Upper lobe of left lung (tissue), 6 donors: ENCODE measurements at places on chromosomes 6 and 20.

DNA sequence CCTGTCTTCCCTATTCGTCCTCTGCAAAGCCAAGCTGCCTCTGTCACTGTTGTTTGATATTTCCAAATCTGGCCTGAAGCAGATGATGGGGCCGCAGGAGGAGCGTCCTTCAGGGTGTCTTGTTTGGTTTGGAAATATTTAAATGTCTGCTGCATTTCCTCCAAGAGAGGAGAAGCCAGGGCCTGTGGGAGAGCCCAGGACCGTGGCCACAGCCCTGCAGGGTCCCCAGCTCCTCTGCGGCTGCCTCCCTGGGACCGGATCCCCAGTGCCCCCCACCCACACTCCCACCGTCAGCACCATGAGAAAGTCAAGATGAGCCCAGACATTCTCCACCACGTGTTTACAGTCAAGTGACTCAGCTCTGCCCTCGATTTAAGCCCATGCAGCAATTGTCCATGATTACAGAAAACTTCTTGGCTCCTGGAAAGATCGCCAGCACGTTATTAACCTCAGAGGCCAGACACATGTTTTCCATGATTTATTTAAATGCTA lies 18.2 kb downstream of the FOXF2 start:
- DNase-seq, result no peak

DNA sequence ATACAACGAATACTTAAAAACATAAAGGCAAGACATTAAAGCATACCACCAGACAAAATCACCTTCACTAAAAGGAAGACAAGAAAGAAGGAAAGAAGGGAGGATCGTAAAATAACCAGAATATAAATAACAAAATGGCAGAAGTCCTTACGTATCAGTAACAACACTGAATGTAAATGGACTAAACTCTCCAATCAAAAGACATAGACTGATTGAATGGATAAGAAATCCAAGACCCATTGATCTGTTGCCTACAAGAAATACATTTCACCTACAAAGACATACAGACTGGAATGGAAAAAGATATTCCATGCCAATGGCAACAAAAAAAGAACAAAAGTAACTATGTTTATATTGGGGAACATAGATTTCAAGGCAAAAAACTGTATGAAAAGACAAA lies 74.1 kb downstream of the LMBRD1 start:
- DNase-seq, result no peak

GRCh38 chr6:107786709-107787588 lies 37.2 kb downstream of the SCML4 start:
- DNase-seq, result no peak

- DNase-seq, result peak; percentile 66
Observed at GRCh38 chr6:89413006-89413400, 930 bp upstream of the RRAGD start.

GRCh38 chr6:90100059-90100665 lies 196.5 kb downstream of the BACH2 start:
- DNase-seq, result no peak

DNA sequence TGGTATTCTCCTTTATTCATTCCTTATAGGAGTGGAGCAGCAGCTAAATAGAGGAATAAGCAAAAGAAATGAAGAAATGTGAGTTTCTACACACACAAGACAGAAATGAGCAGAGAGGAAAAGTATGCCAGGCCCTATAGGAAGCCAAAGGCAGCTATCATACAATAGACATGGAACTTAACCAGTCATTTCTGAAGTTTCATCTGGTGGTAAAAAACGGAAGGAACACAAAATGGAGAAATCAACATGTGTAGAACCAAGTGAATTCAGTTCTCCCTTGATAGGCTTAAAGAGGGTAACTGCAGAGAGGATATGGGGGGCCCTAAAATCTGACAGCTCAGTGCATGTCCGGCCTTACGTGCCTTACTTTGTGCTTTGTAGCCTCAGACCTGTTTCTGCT lies 44.6 kb downstream of the TSBP1 start:
- no peak for DNase-seq

- no peak for DNase-seq
Observed at GRCh38 chr6:31850765-31851484, 11.7 kb downstream of the NEU1 start.

DNA sequence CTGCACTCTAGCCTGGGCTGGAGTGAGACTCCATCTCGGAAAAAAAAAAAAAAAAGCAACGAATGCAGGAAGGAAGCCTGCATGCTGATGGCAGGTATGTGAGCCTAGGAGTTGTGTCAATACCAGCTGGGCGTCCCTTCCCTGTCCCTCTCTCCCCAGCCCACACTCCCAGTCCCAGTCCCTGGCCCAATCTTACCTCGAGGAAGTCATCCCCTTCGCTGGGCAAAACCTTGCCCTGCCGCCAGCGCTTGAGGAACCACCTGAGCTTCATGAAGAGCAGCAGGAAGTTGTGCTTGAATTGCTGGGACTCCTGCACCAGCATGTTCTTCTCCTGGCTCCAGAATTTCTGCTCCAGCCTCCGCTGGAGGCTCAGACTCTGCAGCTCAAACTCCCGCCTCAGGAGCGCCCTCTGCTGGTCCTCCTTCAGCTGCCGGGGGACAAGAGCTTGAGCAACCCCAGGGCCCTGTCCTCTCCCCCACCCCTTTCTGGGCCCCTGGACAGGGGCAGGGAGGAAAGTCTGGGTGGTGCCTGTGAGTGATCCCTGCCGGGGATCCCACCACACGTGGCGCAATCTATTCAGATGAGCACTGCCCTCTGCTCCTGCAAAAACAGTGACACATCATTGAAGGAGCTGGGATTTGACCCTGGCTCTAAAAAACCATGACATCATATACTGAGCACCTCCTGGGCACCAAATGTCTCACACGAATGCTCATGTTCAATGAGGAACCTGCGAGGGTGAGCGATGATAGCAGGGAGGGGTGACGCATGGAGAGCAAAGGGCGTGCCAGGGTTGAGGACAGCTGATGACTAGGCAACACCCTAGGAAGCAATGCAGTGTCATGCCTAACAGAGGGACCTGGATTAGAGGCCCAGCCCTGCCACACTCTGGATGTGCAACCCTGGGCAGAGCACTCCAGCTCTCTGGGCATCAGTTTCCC lies 35.0 kb upstream of the DSN1 start:
- peak; percentile 50 for DNase-seq

GRCh38 chr20:8298426-8299043 lies 166.5 kb downstream of the PLCB1 start:
- DNase-seq, result no peak

- DNase-seq, result no peak
Observed at GRCh38 chr6:39924283-39924682, 10.0 kb downstream of the MOCS1 start.

GRCh38 chr6:168097221-168097620 lies 18.2 kb upstream of the FRMD1 start:
- DNase-seq, result peak; percentile 70

DNA sequence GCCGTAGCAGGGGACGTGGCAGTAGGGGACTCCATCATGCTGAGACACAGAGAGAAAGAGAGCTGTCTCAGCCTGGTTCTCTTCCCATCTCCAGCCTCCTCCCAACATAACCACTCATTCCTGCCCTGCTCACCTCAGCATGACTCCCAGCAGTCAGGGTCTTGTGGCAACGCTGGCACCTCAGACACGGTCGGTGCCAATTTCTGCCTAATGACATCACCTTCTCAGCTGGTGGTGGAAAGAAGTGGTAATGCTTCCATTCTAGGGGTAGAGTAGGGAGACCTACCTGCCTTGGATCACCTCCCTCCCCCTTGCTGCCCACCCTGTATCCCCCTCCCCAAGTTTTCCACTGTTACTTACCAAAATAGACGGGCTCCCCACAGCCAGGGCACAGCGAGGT lies 2.5 kb downstream of the CRIP3 start:
- no peak for DNase-seq

DNA sequence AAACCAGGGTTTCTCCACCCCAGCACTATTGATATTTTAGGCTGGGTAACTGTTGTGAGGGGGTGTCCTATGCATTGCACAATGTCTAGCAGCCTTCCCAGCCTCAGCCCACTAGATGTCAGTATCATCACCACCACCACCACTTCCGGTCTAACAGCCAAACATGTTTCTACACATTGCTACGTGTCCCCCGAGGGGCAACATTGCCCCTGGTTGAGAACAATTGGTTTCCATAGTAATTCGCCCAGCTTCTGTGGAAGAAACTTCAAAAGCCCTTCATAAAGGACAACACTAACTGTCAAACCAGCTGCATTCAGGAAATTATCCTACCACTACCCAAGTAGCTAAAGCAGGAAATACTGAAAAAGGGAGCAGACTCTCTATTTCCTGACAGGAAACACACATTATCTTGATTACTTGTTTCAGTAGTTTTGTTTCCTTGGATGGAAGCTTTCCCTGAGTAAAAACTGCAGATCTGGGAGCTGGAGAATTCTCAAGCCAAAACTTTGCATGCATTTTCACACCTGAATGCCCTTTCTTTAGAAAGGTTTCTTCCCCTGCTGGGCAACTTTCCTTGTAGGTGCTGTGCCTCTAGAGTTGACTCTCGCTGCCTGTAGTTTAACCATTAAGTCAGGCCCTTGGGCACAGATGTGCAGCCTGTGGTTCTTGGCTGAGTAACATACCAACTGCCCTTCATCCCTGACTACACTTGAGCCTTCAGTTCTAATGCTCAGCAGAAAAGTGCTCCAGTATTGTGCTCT lies 23.6 kb downstream of the PKHD1 start:
- DNase-seq, result no peak

DNA sequence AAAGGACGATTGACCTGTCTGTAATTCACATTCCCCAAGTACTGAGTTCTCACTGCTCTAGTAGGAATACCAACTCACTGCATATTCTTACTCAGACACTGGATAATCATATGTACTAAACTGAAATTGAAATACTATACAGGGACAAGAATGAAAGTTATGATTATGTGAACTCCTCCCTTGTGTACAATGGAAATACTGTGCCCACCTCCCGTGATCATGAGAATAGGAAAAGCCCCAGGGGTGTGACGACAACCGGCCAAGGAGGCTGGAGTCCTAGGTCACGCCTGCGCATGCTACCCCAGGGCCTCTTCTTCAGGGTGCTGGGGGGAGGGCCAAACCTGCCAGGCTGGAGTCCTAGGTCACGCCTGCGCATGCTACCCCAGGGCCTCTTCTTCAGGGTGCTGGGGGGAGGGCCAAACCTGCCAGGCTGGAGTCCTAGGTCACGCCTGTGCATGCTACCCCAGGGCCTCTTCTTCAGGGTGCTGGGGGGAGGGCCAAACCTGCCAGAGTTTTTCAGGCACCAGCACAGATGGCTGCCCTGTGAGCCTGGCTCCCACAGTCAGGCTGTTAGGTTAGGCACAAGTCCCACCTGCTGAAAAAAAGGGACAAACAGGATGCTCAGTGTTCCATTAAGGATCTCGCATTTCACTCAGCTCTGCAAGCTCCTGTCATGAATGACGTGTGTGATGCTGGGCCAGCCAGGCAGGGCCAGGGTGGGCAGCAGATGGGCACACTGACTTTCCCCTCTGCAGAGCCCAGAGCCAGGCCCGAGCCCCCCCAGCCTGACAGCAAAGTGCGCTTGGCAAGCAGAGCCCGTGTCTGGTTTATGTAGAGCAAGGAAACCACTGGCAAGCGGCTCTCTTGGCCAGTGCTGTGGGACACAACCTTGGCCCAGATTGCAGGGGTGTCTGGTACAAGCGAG lies 107.7 kb downstream of the FOXF2 start:
- no peak for DNase-seq

- DNase-seq, result no peak
Observed at GRCh38 chr6:111057074-111057752, 30.1 kb upstream of the SLC16A10 start.

DNA sequence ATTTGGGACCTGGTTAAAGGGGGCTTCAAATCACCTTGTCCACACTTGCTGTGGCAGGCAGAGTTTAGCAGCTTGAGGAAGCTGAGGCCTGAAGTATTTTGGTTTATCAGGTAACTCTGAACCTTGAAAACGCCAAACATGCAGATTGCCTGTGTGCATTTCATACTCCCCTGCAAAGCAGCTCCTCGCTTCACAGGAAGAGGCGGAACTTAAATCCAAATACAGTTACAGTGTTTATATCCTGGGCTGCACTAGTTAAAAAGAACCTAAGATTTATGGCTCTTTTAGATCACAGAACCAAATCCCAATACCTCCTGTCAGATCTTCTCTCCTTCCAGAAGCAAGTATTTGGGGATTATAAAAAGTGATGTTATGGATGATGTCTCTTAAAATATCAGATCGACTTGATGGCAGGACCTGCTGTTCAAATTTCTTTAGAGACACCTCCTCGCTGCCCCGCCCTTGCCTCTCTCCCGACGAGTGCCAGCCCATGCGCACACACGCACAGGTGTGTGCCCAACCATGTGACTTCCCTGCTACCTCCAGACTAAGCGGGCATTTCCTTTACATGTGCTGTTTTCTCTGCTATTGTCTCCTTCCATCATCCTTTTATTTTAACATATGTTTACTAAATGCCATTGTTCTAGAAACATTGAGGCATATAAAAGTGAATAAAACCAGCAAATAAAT lies 224.6 kb upstream of the FOXQ1 start:
- no peak for DNase-seq

GRCh38 chr20:53782612-53783246 lies 189.1 kb upstream of the ZNF217 start:
- DNase-seq, result no peak

GRCh38 chr20:50215101-50215690 lies 24.6 kb downstream of the CEBPB start:
- no peak for DNase-seq

- no peak for DNase-seq
Observed at GRCh38 chr6:41370488-41371111, 35.2 kb downstream of the NCR2 start.

GRCh38 chr6:7224731-7225130 lies 88.3 kb downstream of the SSR1 start:
- no peak for DNase-seq

GRCh38 chr6:113385020-113385431 lies 472.1 kb upstream of the MARCKS start:
- no peak for DNase-seq

DNA sequence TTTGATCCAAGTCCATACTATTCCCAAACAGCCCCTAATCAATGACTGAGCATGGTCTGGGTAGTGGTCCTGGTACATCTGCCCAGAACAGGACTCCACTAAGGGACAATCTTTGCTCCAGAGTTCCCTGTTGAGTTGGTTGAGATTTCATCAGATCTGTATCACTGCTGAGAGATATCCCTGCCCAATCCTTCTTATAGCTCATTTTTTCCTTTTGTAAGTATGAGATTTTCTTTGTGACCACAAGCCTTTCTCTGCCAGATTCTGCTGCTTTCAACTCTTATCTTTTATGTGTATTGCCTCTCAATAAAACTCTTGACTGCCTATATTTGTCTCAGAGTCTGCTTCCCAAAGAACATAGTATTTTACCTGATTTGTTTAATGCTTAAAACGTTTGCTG lies 46.2 kb upstream of the LAMA2 start:
- no peak for DNase-seq

DNA sequence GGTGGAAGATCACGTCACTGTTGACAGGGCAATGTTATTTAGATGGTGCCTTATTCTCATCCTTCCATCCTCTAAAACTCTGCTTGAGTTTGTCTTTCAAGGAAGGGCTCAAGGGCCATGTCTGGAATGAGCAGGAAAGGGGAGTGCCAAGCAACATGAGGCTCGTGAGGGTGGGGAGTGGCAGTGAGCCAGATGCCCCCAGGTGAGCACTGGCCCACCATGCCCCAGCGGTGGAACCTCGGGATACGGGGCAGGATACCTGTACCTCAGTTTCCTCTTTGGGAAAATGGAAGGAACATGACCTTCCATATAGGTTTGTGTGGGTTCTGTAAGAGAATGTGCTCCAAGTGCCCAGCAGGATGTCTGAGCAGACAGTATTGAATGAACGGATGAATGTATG lies 337.4 kb downstream of the TAF4 start:
- no peak for DNase-seq

- DNase-seq, result peak; percentile 23
Observed at GRCh38 chr20:235891-236290, 8.8 kb downstream of the DEFB129 start.

GRCh38 chr6:163573503-163574179 lies 159.1 kb downstream of the QKI start:
- no peak for DNase-seq

- no peak for DNase-seq
Observed at GRCh38 chr6:98454809-98455322, 379.5 kb upstream of the POU3F2 start.
